ENCODE measurements at places on chromosomes 1 and 21.

GRCh38 chr1:19439464-19440171, 45.7 kb downstream of the CAPZB start:
- no peak for DNase-seq

DNA sequence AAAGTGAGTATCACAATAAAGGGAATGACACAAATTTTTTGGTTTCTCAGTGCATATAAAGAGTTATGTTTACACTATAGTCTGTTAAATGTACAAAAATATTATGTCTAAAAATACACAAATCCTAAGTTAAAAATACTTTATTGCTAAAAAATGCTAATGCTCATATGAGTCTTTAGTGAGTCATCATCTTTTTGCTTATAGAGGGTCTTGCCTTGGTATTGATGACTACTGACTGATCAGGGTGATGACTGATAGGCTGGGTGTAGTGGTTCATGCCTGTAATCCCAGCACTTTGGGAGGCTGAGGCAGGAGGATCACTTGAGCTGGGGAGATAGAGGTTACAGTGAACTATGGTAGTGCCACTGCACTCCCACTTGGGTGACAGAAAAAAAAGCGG, 12.9 kb upstream of the NUF2 start:
- no peak for DNase-seq

GRCh38 chr1:247332623-247333361, 1.1 kb upstream of the ZNF496 start:
- peak; percentile 77 for DNase-seq

DNA sequence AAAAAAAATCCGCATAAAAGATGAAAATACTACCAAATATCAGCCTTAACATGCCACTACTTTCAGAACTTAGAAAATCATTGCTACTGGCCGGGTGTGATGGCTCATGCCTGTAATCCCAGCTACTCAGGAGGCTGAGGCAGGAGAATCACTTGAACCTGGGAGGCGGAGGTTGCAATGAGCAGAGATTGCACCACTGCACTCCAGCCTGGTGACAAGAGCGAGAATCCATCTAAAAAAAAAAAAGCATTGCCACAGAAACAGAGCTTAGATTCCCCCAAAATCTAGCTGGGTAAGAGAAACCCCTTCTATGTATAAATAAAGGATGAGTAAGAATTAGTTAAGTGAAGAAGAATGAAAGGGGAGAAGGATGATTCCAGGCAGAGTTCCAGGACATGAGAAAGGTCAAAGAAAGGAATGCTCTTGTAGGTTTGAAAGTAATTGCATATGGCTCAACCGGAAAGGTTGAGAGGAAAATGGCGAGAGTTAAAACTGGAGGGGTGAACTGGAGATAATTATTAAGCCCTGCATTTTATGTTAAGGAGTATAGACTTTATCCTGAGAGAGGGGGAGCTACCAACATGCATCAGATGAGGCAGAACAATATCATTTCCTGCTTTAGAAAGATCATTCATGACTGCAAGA, 19.7 kb upstream of the NRDC start:
- no peak for DNase-seq

DNA sequence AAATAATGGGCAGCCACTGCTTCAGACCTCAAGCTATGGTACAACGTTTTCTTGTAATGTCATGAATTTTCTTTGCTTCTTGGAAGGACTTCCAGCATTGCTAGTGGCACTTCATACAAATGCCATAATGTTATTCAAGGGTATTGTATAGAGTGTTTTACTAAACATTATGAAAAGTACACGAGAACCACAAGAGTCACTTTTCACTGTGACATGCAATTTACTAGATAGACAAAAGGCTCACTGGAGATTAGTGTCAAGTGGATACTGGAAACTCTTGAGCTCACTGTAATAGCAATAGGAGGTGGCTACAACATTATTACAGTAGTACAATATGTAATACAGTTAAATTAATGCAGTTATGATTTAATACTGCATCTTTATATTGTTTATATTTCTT, 5.3 kb upstream of the OLFM3 start:
- no peak for DNase-seq

DNA sequence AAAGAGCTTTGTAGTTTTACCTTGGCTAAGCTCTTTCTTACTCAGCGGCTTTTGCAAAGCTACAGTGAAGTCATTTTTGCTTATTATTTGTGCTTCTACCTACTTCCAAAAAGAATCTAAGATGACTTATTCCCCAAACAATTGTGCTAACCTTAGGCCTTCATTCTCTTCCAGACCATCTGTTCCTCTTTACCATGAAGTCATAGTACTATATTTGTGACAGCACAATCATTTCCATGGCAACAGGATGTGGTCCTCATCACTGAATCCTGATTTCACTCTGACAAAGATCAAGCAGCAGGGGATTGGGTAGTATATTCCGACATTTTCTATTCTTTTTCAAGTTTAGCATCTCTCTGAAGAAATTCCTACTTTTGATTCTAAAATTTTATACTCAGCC, 24.8 kb upstream of the NMNAT2 start:
- no peak for DNase-seq

DNA sequence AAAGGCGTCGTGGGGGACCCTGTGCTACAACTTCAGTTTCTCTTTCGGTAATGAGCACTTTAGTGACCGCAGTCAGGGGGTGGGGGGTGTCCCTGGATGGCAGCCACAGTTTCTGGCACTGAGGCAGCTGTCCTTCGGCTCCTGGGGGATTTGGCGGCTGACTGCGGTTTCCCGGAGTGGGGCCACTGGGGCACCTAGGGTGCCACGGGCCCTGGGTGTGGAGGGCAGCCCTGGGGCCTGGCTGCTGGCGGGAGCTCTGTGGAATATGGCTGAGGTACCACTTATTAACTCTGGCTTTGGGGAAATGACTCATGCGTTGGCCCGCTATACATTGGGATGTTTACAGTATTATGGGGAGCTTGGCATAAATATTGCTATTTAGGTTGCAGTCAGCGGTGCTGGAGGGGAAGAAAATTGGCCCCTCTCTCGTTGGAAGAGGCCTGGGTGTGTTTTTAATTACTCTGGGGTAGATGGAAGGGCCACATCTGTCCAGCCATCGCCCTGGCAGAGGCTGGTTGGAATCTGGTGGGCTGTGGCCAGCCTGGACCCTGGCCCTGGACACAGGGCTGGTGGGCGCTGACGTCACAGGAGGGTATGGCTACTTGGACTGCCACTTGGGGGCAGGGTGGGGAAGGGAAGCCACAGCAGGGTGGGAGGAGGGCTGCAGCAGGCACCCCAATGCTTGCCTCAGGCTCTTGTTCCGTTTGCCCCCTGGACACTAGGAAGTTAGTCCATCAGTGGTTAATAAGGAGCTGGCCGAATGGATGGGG, 2.0 kb downstream of the EPHB2 start:
- DNase-seq, result no peak

DNA sequence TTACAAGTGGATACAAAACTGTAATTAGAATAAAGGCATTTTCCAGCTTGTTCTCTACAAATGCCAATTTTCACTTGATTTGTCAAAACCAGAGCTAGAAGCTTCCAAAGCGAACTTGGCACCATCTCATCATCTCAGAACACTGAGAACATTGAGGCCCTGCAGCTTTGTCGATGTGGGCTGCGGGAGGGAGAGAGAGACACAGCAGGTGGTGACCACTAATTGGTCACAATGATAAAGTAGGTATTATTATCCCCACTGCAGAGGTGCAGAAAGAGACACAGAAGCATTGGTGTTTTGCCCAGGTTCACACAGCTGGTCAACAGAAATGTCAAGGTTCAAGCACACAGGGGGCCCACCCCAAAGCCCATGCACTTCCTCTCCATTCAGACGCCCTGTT, 72.2 kb upstream of the KRTAP19-8 start:
- no peak for DNase-seq

- no peak for DNase-seq
These were observed 91.1 kb upstream of the RAB3GAP2 start for GRCh38 chr1:220363196-220363837.

- peak; percentile 89 for DNase-seq
These were observed 19.7 kb upstream of the LMX1A start for GRCh38 chr1:165376041-165376810.

DNA sequence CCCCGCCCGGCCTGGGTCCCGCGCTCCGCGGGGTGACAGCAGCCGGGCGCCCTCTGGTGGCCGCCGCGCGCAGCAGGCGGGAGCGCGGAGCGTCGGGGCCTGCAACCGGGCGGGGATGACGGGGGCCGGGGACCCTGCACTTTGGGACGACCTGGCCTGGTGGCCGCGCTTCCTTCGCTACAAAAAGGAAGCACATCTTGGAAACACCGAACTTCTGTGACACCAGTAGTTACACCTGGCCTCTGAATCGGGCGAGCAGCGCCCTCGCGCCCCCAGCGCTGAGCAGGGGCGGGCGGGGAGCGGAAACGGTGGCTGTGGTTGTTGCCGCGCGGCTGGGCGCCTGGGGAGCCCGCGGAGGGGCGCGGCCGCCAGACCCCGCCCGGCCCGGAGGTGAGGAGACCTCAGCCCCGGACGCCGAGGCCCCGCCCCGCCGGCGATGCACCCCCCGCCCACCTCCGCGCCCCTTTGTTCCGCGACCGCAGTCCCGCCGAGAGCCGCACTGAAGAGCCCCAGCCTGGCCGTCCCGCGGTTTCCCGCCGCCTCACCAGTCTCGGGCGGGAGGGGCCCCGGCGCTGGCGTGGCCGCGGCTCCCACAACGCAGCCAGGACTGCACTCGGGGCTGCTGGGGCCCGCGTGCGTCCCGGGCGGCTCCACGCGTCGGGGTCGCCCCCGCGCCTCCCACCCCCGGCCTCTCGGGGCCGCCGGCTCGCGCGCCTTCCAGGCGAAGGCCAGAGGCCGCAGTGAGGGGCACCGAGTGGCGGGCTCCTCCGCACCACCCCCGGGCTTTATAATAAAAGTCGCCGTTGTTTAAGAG, 59.3 kb downstream of the H3-3A start:
- DNase-seq, result peak; percentile 37

GRCh38 chr1:27233667-27234048, 774 bp upstream of the WDTC1 start:
- no peak for DNase-seq

GRCh38 chr1:211279340-211279739, 20.2 kb downstream of the RCOR3 start:
- no peak for DNase-seq

DNA sequence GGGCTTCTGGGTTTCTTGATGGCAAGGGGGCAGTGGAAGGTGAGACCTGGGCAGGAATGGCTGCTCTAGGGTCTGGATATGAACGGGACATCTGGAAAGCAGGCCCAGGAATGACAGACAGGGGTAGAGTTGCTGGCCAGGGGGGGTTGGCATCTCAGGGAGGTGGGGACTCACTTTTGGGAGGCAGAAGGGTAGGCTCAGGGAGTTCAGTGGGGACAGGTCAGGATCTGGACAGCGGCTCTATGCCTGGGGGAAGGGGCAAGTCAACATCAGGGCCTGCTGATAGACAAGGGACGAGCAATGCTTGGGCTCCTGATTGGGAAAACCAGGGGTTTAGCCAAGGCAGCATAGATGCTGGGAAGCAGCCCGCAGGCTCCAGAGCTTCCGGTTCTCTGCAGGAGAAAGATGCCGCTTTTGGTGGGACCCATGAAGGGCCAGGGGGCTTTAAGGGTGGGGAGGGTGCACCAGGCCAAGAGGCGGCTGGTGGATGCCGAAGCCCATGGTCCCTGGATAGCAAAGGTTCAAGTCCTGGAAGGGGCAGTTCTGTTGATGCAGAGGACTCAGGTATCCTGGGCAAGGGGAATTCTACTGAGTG, 21.9 kb downstream of the IGFN1 start:
- DNase-seq, result peak; percentile 35

- DNase-seq, result no peak
These were observed 4.7 kb downstream of the GPR137B start for GRCh38 chr1:236147068-236147467.

- peak; percentile 36 for DNase-seq
These were observed 9.2 kb upstream of the EVA1C start for GRCh38 chr21:32403201-32403777.

DNA sequence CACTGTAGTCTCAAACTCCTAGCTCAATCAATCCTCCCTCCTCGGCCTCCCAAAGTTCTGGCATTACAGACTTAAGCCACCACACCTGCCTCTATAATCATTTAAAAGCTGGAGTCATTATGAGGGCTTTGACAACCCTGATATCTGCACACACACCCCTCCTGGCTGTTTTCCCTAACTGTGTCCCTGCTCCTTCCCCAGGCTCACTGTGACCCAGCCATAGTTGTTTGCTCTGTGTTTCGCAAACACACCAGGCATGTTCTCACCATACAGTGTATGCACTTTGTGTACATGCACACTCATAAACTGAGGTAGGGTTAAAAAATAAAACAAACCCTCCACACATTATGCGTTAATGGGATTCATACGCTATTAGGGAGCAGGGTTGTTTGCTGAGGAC, 21.8 kb upstream of the IL20 start:
- no peak for DNase-seq

DNA sequence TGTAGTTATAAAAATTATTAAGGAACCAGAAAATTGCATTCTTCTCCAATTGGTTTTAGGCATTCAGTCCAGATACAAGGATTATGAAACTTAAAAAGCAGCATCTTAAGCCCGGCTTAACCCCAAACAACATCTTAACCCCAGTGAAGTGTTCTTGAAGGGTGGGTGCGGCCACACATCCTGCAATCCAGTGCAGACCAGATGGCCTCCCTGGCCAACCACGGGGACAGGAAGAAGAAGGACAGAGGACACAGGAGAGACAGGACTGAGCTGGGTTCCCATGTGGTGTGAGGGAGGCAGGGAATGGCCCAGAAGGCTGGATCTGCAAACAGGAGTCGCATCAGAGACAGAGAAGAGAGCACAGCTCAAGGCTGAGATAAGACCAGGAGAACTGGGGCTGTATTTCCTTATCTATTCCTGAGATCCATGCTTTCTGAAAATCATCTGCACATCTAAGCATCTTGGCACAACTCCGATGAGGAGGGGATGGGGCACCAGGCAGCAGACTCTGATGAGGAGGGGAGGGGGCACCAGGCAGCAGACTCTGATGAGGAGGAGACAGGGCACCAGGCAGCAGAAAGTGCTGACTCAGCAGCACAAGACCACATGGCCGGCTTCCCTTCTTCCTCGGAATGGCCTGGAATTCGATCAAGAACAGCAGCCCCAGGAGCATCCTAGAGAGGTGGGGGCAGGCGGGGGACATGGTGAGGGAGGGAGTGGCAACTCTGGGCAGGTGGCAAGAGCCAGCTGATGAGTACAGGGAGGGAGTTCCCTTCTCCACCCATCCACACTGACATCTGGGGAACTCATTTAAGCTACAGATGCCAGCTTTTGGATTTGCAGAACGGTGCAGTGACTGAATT, 26.6 kb downstream of the ABCG1 start:
- DNase-seq, result no peak

- DNase-seq, result no peak
These were observed 4.4 kb downstream of the SELENON start for GRCh38 chr1:25804244-25804963.

Data from tibial artery (tissue), 4 donors.